ENCODE measurements at places on chromosomes 2 and 18.

DNA sequence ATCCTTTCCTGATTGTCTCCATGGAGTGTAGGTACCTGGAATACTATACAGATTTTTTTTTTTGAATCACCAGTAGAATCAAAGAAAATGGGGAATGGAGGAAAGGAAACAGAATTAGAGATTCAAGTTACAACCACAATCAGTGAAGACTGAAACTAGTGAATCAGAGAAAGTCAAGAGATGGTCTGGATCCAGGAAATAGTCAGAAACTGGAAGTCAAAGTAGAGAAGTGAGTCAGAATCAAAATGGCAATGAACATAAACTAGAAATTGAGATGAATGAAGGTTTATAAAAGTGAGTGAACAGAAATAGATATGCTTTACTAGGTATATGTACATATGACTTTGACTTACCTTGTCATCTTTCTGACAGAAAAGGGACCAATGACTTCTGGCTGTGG, 579.0 kb downstream of the PLCL1 start:
- no peak for DNase-seq

DNA sequence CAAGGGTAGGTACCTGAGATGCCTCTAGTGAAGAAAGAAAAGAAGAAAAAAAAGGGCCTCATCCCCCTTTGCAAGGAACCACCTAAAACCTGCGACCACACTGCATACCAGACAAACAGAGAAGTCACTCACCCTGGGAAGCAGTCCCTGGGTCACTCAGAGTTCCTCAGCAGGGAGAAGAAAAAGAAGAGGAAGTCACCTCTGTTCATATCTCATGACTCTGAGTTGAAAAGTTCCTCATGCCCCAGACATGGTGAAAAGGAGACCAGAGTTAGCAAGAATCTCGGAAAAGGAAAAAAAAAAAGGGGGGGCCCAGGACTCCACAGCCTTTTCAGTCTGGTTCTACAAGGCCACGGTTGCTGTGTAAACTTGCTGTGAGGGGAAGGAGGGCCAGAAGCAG, 478.4 kb upstream of the NRXN1 start:
- no peak for DNase-seq

DNA sequence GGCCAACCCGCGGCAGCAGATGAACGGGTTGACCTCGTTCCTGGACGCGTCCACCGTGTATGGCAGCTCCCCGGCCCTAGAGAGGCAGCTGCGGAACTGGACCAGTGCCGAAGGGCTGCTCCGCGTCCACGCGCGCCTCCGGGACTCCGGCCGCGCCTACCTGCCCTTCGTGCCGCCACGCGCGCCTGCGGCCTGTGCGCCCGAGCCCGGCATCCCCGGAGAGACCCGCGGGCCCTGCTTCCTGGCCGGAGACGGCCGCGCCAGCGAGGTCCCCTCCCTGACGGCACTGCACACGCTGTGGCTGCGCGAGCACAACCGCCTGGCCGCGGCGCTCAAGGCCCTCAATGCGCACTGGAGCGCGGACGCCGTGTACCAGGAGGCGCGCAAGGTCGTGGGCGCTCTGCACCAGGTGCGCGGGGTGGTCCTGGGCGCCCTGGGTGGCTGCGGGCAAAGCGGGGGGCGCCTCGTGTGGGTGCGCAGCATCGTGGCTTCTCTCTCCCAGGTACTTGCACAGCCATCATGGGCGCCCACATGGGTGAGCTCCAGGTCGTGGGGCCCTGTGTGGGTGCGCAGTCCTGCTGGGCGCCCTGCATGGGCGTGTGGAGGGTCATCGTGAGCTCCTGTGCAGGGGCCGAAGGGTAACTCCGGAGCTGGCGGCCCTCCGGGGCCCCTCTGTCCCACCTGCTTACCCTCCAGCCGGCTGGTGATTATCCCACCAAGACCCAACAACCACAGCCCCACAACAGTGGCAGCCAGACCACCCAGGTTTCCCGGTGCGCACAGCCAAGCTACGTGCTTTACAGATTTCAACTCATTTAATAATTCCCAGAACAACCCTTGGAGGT, 64.2 kb downstream of the TPO start:
- DNase-seq = no peak

GRCh38 chr2:122851972-122852531, 1096.6 kb downstream of the TSN start:
- DNase-seq = no peak

DNA sequence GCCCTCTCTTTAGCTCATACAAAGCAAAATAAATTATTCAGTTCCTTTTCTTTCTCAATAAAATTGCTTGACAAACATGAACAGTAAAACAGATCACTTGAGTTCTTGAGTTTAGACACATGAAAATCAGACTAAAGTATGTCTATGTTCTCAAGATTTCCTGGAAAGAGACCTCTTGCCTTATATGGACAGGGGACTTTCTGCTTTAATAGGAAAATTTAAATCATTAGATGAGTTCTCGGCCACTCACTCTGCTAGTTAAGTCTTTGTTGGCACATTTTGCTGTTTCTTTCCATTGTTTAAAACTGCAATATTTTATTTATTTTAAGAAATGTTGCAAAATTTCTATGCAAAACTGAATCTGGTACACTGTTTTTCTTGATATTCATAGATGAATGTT, 207.8 kb downstream of the RND3 start:
- DNase-seq = no peak

DNA sequence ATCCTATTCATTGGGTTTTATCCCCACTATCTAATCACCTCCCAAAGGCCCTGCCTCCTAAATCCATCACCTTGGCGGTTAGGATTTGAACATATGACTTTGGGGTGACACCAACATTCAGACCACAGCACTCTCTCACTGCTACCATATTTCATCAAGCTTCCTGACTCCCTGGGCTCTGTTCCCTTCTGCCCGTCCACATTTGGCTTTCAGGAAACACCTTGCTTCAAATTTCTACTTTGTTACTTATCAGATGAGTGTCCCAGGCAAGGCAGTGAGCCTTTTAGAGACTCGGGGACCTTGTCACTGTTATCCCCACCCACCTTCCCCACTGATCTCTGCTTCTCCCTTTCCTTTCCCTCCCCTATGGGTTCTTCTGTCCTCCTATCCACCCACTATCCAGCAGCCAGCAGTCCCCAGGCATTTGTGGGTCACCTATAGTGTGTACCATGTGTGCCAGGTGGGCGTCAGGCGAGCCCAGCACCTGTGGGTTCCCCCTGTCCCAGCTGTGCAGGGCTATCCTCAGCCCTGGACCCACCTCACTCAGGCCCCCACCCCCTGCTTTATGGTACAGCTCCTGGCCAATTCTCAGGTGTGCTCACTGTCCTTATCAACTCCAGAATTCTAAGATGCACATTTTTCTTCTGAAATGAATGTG, 230.9 kb downstream of the LOXHD1 start:
- DNase-seq = no peak

DNA sequence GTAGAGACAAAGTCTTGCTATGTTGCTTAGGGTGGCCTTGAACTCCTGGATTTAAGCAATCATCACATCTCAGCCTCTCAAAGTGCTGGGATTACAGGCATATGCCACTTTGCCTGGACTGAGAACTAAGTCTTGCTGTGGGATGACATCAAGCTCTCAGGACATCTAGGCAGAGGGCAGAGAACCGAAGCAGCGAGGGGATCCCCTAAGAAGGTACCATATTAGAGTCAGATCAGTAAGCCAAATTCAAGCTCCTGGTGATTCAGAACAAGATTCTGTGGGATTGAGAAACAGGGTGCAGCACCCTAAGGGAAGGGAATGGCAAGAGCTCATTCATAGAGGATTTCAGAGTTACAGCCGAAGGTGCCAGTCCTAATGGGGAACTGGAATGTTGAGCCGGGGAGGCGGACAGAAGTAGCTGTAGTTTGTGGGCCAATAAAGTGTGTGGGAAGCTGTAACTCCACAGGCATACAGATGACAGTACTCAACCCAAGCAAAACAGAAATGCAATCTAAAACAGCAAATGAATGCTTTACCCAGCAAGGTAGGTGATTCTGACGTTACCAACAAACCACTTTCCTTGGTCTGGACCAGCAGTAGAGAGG, 30.9 kb downstream of the EPHA4 start:
- no peak for DNase-seq

GRCh38 chr2:17171446-17172049, 346.7 kb downstream of the RAD51AP2 start:
- DNase-seq = no peak

DNA sequence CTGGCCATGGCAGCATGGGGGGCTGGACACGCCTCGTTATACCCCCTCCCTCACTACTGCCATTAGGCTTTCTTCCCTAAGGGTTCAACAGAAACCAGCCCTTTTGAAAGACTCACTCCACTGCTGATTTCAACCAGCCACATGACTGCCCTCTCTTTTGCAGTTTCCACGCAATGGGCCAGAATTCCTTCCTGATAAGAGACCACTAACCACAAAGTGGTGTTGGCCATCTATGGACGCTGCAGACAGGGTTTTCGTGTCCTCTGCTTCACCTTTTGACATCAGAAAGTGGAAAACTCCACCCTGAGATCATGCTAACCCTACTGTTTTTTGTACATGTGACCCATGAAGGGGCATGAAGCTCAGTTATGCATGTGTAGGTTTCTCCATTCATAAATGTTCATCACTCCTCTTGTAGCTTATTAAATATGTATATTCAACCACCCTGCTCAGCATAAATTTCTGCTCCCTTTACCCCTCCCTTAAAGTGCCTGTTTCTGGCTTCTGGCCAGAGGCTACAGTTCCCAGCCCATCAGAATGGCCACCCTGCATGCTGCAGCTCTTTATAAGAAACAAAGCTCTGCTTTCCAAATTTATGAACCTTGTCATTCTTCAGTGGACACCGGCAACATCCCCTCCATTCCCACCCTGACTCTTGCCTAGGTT, 106.6 kb upstream of the MSH6 start:
- DNase-seq = no peak

- no peak for DNase-seq
Measured at GRCh38 chr2:152407806-152408205, 72.8 kb downstream of the FMNL2 start.

DNA sequence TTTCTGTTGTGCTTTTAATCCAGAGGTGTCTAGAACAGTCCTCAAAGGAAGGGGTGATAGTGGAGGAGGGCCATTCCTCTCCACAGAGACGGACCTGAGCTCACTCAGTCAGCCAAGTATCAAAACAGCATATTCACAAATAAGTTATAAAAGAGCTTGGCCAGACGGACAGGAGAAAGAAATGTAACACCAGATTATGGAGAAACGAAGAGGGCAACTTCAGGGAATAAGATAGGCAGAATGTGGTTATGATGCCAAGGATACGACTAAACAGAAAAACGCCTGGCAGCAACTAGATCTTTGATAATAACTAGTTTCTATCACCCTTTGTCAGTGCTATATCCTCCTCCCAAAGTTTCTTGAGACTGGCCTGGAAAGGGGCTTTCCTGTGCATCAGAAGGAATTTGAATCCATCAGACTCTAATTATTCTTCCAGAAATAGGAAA, 42.5 kb downstream of the MAP4K3 start:
- DNase-seq = no peak

- DNase-seq = no peak
Measured at GRCh38 chr2:230924470-230925341, at the start of gene GPR55. Gene GPR55, minus strand, starts transcription at chr2:230925242. Its CDS starts 14,280 bp downstream, at chr2:230910962.

DNA sequence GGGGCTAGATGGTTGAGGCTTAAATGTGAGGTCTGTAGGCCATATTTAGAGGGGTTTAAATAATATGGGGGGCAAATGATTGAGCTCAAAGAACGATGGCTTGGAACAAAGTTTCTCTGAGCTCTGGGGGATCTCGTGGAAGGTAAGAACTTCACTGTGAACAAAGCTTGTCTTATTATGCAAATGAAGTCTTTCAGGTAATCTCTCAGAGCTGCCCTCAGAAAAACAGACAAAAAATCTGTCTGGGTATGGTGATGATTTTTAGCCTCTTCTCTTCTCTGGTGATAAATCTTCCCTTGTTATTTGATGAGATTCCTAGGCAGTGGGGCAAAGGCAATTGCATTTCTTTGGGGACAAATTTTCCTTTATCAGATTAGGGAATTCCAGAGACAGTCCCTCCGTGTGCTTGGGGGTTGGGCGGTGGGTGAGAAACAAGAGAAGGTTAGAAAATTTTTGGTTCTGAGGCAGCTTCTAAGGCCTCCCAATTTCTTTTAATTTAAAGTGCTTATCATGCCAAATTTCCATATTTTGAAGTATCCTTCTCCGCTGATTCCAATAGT, 760.4 kb downstream of the TSN start:
- DNase-seq = no peak

DNA sequence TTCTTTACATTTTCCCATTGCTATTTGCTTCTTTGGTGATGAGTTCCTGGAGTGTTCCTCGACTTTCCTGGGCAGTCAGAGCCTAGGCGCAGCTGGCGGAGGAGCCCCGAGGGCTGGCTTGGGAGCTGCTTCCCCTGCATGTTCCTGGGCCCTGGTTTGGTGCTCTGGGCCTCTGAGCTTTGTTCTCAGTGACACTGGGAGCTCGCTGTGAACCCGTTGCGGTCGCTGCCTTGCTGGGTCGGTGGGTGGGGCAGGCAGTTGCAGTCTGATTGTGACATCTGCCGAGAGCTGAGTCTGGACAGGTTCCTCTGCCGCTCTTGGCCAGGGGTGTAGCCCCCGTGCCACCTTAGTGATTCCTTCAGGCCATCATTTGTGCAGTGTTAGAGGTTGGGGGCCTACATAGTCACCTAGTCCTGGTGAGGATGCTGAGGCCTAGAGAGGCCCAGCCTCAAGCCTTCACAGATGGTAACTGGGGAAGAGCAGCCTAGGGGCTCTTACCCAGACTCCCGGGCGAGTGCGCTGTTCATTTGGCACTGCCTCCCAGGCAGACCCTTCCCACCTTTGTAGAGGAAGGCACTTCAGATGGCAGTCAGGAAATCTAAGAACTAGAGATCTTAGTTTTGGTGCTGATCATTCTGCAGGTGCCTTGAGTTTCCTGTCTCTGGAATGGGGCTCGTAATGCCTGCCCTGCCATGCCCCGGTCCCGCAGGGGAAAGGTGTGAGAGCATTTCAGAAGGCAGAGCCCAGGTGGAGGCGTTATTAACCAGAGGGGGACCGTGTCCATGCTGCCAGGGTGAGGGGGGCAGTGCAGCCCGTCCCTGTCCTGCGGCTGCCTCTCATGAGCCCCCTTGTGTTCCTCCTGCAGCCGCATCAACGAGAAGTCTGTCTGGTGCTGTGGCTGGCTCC, 8.4 kb downstream of the ASB1 start:
- no peak for DNase-seq

DNA sequence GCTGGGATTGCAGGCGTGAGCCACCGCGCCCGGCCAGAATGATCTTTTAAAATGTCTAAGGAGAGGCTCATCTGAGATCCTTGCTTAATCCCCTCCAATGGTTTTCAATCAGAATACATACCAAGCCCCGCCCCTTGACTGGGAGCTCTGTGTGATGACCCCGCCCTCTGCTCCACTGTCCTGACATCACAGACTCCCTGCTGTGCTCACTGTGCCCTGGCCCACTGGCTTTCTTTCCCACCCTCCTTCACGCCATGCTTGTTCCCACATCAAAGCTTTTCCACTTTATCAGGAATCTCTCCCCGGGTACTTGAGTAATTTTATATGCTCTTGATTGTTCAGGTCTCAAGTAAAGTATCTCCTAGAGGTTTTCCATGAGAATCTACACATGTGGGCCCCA, 762.3 kb upstream of the ID2 start:
- peak; percentile 33 for DNase-seq

All from NCI-H510A (cell line).